Skeletal muscle tissue (tissue), 5 donors: ENCODE measurements at places on chromosomes 4 and X. TPM values are rescaled to one million over a fixed set of nuclear protein-coding genes. Genes with fewer than 3 reads are reported as not detected.

Gene ERVMER34-1
- total RNA-seq: 0.52 TPM

Gene XIAP
- total RNA-seq: 35.0 TPM

Gene PKD2
- 36.0 TPM for total RNA-seq

Gene C4orf51
- total RNA-seq: not detected
